ENCODE measurements at places on chromosomes 6 and 20.

DNA sequence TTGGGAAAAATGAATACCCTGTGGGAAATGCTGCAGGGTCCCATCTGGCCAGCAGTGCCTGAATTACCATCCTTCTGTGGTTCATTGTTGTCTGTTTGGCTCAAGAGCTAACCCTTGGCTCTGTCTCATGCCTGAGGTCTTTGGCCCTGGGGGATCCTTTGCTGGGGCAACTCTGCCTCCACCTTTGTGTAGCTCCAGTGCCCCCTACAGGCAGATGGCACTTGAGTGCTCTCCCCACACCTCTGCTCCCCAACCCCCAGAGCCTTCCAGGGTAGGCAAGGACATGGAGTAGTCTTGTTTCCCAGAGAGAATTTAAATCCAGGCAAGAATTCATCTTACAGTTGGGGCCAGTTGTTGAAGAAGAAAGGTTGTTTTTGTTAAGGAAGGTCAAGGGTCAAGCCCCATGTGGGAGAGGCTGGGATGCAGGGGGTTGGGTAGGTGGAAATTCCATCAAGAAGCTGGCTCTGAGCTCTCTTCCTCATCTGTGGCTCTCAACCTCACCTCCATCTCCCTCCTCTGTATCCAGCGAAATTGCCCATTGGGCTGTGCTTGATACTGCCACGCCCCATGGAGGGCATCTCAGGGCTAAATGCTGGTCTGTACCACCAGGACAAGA, 44.2 kb downstream of the ZNF831 start:
- peak; percentile 77 for DNase-seq

- no peak for DNase-seq
Observed at GRCh38 chr6:99668036-99668705, 61.5 kb downstream of the PRDM13 start.

GRCh38 chr6:105747823-105748405, 338.2 kb upstream of the PRDM1 start:
- no peak for DNase-seq

DNA sequence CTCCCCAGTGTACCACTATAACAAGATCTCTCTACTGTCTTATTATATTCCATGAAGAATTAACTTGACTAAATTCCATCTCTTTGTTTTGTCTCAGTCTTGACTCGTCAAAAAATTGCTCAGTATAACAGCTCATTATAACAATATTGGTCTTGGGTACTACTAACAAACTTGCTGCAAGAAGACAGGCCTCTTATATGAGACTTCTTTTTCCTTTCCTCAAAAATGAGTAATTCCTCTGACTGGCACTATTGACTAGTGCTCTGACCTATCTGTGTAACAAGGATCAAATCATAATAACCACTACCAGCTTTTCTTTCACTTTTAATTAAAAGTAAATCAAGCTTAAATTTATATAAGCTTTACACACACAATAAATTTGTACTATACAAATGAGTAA, 91.3 kb upstream of the THEMIS start:
- no peak for DNase-seq

GRCh38 chr20:62142252-62143080, 728 bp downstream of the PSMA7 start:
- DNase-seq = no peak

- no peak for DNase-seq
Observed at GRCh38 chr20:47989957-47990356, 204.7 kb upstream of the SULF2 start.

GRCh38 chr20:36969478-36970186, 18.1 kb upstream of the SAMHD1 start:
- peak; percentile 17 for DNase-seq

DNA sequence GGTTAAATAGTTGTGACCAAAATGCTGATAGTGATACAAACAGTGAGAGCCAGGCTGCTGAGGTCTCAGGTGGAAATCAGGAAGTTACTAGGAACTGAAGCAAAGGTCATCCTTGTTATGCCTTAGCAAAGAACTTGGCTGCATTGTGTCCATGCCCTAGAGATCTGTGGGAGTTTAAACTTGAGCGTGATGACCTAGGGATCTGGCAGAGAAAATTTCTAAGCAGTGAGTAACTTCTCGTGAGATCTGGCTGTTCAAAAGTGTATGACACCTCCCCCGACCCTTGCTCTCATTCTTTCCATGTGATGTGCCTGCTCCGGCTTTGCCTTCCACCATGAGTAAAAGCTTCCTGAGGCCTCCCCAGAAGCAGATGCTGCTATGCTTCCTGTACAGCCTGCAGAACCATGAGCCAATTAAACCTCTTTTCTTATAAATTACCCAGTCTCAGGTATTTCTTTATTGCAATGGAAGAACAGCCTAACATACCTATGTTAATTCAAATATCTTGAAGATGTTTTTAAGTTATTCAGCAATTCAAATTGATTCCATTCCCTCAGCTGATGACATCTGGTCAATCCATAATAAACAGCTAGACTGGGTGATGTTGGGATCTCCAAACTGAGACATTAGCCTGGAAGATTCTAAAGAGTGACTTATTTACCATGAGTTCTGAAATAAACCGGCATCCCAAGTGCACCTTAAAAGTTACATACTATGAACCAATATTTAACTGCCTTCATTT, 33.8 kb downstream of the KIF16B start:
- DNase-seq = no peak

DNA sequence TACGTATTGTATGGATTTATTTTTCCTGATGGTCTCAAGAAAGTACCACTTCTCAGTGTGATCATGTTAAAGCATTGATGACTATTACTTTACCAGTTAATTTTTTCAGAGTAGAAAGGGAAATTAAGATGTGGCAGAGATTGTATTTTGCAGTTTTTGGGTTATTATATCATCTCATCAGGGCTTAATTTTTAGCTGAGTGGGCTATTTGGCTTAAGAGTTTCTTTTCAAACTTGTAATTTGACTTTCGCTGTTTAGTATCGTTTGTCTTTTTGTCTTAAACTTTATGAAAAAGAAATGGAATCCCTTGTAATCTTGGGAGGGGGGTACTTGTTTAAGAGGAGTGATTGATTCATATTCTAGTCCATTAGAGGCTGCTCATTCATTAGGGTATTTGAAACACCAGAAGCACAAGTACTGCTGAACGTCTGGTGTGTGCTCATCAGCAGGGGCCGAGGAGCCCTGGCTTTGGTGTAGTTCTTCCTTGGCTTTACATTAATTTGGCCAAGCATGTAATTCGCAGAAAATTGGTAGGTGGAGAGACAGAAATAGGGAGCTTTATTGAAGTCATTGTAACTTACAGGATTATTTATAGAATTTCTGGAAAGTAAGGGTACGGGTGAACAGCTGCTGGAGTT, 112.4 kb downstream of the TIAM2 start:
- no peak for DNase-seq

- DNase-seq = no peak
Observed at GRCh38 chr6:144144996-144145395, 5.3 kb upstream of the STX11 start.

DNA sequence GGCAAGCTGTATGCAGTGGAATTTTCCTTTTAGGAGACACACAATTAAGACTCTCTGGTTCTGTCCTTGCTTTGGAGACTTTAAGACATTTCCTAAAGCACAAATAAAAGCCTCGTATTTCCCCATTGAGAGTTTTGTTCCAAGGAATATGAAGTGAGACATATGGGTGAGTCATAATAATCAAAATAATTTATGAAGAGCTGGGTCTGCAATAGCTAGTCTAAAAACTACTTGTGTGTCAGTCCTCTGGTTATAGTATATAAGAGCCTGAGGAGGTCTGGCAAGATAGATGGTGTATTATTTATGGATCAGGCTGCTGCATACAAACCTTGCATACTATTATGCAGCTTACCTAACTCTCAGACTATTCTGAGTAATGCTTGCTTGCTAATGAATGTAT, 142.6 kb downstream of the ADGRG6 start:
- DNase-seq = no peak

GRCh38 chr20:51237278-51237677, 214.4 kb upstream of the KCNG1 start:
- DNase-seq = no peak

GRCh38 chr6:129498950-129499842, 210.8 kb downstream of the ARHGAP18 start:
- DNase-seq = no peak

GRCh38 chr6:149331871-149332270, 14.4 kb downstream of the TAB2 start:
- DNase-seq = no peak

DNA sequence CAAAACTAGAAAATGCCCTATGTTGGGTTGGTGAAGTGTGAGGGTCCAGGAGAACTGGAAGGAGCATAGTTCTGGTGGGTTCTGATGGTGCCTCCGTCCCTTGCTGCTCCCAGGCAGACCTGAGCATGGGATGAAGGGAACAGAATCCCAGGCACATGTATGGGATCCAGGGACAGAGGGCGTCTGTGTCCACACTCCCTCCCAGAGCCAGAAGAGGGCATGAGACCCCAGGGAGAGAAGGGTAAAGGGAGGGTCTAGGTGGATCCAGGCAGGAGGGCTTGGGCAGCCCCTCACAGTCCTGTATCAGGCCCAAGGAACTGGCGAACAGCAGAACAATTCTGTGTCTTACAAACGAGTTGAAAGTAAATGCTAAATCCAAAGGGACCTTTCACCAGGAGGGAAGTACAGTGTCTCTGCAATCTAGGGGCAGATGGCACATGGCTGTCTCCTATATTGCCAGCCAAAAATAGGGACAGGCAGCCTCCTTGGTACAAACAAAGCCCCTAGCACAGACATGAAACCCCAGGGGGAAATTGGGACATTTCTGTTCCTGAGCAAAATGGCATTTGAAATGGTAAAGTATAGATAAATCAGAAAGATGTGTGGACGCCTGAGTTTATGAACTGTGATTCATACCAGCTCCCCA, 2.5 kb upstream of the BPIFA1 start:
- no peak for DNase-seq

DNA sequence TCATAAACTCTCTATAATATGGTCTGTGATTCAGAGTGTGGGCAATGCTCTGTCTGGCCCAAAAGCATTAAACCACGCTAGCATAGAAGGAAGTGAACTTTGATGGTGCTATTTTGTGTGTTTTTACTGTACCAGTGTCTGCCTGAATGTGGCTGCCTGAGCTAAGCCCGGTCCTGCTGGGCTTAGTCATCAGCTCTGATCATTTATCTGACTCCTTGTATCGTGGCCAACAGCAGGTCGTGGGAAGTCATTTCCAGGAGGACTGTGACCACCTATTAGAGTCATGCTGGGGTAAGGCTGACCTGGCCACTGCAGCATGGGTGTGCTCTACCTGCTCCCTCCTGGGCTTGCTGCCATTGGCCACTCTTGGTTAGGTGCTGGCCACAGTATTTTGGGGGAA, 239.1 kb upstream of the CEP162 start:
- DNase-seq = no peak

- no peak for DNase-seq
Observed at GRCh38 chr6:41688256-41688965, 47.0 kb downstream of the TFEB start.
